ENCODE measurements at places on chromosomes 1 and 21.

GRCh38 chr1:172498857-172499256 is 34.1 kb upstream of the SUCO start:
- DNase-seq: no peak

DNA sequence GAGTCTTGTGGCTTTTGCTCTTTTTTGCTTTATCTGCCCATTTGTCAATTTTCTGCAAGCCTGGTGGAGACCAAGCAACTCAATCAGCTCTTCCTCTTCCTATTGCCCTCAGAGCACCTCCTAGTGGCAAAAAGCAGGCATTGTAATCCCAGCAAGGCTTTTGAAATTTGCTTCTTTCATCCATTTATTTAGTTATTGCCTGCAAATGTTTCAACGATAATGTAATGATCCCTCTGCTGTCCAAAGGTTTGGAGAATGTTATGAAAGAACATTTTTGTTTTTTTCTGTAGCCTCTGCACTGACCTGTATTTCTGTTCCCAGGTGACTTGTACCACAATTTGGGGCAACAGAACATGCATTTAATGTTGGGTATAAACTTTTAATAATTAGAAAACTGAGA is 127.8 kb downstream of the GABPA start:
- no peak for DNase-seq

DNA sequence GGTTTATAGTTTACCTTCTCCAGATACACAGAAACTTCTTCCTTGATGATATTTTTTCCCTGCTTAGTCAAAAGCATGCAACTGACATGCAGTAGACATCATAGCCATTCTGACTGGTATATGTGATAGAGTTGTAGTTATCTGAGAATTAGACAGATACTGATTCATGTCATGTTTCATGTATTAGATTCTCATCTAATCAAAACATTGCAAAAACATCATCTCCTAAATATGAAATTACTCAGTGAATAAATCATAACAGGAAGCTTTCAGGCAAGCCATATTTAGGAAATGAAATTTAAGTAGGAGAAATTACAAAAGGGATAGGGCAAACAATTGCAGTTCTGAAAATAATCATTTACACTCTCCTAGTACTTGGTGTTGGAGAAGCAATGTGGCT is 38.4 kb upstream of the ASB17 start:
- DNase-seq: no peak

DNA sequence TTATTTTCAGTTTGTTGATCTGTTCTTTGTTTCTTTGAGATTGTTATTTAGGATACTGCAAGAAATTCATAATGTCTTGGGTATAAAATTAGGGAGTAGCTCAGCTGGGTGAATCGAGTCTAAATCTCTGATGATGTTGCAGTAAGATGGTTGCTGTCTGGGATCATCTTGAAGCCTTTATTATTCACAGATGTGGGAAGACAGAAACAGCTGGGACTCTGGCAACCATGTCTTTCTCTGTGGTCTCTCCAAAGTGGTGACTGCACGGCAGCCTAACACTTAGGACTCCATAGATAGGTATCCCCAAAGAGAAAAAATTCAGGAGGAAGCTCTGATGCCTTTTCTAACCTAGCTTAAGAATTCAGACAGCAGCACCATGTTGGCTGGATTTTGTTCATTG is 52.7 kb downstream of the RAP1A start:
- DNase-seq: no peak

Measured in left forelimb (tissue), 1 donor.